ENCODE measurements at places on chromosomes 1 and 21.

DNA sequence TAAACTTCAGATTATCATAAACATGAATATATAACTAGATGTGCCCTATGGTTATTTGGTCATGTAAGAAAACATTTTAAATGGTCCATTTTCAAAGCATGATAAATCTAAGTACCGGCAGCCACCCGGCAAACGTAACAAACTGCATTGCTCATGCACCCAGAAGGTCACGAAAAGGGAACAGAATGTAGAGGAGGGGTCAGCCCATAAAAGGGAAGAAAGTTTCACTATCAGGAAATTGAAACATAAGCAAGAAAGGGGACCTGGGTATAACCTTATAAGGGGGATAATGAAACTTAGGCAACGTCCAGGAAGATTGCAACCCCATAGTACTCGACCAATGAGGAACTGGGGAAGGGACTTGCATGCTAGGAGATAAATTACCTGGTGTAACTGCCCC, 421.2 kb upstream of the ZRANB2 start:
- DNase-seq, result no peak

GRCh38 chr1:14064649-14065442, 364.9 kb downstream of the PRDM2 start:
- DNase-seq, result no peak

- no peak for DNase-seq
Measured at GRCh38 chr1:97350241-97350640, 570.6 kb downstream of the DPYD start.

DNA sequence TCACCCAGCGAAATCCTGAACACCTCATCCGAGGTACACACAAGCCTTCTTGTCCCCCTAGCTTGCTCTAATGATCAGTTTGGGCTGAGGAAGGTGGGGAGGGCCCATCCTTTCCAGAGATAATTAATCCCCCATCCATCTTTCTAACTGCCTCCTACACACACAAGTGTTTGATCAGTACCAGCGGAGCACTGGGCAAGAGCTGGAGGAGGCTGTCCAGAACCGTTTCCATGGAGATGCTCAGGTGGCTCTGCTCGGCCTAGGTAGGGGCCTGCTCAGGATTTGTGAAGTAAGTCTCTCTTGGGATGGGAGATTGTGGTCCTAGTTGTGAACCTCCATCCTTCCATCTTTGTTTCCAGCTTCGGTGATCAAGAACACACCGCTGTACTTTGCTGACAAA, 5.8 kb downstream of the ANXA9 start:
- no peak for DNase-seq

GRCh38 chr1:62103846-62104245, 90.8 kb upstream of the L1TD1 start:
- DNase-seq, result no peak

- peak; percentile 59 for DNase-seq
Measured at GRCh38 chr21:44337941-44338895, 972 bp downstream of the CFAP410 start.

DNA sequence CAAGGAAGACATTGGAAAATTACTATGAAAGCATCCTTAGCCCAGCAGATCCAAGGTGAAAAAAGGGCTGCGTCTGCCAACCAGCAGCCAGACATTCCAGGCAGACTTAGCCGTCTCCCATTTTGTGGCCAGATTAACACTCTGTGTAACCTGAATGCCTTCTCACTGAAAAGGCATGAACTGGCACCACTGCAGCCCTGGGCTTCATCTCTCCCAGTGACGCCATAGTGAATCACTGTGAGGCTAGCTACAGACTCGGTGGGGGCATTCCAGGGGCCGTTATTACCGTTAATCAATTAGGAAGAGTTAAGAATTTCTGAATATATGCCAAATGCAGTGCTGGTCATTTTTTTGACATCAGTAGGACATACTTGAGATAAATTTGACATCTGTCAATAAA, 627.4 kb downstream of the LMO4 start:
- peak; percentile 77 for DNase-seq

- no peak for DNase-seq
Measured at GRCh38 chr1:83790446-83790845, 208.5 kb downstream of the TTLL7 start.

- DNase-seq, result no peak
Measured at GRCh38 chr1:234281826-234282489, 91.3 kb upstream of the COA6 start.

DNA sequence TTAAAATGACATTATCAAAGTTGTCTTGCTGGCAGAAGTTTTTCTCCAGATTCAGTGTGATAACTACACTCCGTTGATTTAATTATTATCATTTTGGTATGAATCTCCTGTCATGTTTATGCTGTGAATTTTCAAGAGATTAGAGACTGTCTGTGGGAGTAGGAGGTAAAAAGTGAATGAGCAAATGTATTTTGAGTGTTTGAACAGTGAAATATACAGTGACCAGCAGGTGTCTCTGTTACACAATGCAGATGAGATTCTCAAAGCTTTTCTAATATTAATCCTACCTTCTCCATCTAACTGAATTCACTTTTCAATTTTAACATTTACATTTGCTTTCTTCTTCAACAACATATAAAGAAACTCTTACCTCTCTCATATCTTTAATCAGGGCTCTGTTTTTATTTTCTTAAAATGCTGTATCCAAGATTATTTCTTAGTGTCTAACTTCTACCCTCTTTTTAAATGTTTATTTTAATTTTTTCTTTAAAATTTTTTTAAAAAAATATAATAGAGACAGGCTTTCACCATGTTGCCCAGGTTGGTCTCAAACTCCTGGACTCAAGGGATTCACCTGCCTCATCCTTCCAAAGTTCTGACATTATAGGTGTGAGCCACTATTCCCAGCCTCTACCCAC, 20.9 kb upstream of the HSPA13 start:
- peak; percentile 69 for DNase-seq

DNA sequence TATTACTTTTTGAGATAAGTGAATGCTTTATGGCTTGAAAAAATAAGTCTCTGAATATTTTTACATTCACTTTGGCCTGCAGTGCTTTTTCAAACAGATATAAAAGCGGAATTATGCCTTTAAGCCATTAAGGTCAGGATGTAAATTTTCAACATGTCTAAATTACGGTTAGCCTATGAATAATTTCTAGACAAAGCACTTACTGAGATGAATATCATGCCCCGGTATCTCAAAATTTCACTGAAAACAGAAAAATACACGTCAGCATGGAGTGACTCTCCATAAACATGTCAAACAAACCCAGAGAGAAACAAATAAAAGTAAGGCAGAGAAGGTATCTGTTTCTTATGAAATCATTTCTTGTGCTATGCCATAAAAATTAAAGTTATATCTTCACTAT, 853.9 kb downstream of the KCNT2 start:
- DNase-seq, result no peak

- no peak for DNase-seq
Measured at GRCh38 chr1:157495285-157495684, 57.0 kb downstream of the FCRL5 start.

DNA sequence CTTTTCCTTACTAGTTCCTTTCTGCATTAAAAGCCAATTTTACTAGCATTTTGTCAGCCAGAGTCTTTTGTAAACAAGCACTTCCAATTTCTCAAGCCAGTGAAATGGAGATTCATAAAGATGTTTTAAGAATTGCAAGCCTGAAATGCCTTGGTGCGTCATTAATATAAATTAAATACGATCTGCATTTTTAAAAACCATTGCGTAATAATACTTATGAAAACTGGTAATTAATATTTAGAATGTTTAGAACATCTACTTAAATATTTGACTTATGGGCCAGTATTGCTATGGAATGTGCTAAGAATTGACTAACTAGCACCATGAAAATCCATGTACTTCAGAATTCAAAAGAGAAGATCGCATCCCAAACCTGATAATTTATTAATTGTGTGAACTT, 89.1 kb upstream of the PROX1 start:
- no peak for DNase-seq

DNA sequence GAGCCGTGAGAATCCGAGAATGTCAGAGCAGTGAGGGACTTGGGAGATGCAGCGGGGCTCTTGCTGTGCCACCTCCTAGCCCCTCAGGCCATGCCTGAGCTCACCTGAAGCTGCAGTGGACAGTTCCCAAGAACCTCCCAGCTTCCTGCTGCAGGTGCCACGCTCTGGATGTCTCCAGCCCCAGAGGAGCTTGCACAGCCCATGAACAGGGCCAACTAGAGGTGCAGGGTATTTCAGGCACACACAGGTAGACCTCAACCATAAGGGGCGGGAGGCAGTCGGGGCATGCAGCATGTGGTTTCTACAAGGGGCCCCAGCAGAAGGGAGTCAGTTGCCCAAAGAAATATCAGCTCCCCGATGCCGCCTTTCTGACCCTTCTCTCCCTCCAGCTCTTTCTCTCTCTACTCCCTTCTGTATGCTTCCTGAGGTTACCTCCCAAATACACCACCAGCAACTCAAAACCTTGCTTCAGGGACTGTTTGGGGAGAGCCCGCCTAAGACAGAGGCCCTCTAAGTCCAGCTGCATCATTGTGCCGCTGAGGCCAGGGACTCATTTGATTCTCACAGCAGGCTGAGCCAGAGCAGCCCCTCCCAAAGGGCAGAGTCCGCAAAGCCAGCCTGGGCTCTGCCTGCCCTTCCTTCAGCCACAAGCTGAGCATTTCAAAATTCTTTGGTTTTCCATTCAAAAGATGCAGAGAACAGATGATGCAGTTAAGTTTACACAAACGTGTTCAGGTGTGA, 209.8 kb downstream of the MATN1 start:
- DNase-seq, result no peak

GRCh38 chr1:246566813-246567645, 773 bp downstream of the CNST start:
- DNase-seq, result peak; percentile 80

All from choroid plexus epithelial cell (primary cell).